ENCODE measurements at places on chromosomes 1 and 21.

DNA sequence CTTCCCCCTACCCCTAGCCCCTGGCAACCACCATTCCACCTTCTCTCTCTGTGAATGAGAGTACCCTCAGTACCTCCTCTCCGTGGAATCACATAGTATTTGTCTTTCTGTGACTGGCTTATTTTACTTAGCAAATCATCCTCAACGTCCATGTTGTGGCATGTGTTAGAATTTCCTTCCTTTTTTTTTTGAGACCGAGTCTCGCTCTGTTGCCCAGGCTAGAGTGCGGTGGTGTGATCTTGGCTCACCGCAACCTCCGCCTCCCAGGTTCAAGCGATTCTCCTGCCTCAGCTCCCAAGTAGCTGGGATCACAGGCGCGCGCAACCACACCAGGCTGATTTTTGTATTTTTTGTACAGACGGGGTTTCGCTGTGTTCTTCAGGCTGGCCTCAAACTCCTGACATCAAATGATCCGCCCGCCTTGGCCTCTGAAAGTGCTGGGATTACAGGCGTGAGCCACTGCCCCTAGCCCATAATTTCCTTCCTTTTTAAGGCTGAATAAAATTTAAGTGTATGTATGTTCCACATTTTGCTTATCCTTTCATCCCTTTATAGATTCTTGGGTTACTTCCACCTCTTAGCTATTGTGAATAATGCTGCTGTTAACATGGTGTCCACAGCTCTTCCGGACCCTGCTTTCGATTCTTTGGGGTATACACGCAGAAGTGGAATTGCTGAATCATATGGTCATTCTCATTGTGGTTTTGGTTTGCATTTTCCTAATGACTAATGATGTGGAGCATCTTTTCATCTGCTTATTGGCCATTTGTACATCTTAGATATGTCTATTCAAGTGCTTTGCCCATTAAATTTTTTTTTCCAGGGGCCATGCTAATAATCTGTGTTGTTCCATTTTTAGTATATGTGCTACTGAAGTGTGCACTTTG, 32.3 kb downstream of the ERRFI1 start:
- DNase-seq = no peak

DNA sequence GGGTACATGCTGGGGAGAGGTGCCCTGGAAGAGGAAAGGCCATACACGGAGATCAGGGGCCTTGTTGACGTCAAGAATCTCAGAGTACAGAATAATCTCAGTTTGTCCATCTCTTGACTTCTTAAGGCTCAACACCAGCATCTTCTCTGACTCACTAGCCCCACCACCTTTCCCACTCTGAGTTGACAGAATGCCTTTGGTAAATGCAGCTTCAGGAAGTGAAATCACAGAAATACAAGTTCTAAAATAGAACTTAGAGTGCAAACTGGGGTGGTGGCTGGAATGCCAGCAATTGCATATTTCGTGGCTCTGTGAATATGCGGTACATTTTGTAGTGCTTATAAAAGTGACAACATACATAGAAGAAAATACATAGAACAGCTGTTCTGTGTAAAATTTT, 1.6 kb downstream of the COG2 start:
- no peak for DNase-seq

DNA sequence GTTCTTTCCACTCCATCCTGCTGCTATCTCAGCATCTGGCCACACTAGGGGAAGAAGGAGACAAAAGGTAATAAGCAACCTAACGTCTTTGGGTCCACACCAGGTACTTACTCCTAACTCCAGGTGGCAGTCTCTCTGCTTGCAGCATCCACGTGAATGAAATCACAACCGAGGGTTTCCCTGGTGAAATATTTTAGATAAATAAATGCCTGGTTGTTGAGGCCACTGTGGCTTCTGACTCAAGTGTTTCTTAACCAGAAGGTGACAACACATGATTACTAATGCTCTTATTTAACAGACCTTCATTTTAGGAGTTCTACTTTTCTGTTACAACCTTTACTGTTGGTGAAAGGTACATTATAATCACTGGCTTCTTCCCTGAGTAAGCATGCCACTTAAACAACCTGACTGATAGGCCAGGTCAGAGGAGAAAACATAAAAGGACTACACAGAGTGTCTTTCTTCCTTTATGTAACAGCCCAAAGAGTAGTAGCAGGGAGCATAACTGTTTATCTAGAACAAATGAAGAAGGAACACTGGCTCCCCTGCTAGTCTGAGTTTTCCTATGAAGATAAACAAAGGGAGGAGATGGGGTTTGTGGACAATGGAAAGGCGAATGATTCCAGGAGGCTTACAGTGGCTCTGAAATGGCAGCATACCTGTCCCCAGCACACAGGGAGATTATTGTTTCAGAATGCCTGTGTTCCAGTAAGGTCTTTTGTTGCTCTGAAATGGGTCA, 59.9 kb downstream of the SYT6 start:
- DNase-seq = no peak

- DNase-seq = no peak
These were observed 552 bp downstream of the DLGAP3 start for GRCh38 chr1:34928699-34929496.

DNA sequence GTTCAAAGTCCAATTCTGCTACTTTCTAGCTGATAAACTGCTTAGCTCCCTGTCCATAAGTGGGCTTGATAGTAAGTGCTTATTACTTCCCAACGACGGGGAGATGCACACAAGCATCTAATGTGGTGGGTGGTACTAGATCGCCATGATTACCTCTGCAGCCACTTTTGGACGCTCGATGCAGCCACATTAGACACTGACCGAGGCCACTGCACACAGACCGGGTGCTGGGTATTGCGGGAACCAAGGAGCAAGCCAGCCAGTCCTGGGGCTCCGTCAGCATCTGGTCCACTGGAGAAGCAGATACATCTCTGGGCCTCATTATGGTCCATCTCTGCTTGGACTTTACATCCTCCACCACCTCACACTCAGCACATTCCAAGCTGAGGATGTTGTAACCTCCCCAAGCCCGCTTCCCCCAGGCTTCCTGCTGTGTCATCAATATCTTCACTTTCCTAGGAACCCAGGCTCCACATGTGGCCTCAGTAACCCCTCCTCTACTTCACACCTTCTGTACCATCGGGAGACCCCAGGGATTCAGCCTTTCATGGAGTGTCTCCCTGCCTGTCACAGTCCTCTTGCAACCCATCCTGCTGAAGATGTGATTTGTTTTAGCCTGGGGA, 48.2 kb downstream of the RHOU start:
- DNase-seq = no peak

DNA sequence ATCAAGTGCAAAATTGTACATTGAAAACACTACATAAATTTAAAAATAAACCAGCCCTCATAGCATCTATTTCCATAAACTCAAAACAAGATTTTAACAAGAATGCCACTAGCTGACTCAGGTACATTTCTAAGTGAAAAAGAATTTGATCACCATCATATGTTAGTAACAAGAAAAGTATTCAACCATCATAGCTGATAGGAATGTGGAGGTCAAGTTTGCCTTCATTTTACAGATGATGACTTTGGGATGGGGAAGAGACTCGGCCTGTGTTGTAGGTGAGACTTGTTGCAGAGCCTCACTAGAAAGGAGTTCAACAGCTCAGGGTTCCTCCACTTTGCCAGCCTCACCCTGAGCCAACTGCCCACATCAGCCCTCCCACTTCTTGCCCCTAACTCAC, 318.8 kb upstream of the FAM78B start:
- DNase-seq = no peak

- no peak for DNase-seq
These were observed 7.1 kb downstream of the PTGFRN start for GRCh38 chr1:116916533-116917445.

- DNase-seq = no peak
These were observed 270.2 kb upstream of the TMPRSS15 start for GRCh38 chr21:18673789-18674188.

DNA sequence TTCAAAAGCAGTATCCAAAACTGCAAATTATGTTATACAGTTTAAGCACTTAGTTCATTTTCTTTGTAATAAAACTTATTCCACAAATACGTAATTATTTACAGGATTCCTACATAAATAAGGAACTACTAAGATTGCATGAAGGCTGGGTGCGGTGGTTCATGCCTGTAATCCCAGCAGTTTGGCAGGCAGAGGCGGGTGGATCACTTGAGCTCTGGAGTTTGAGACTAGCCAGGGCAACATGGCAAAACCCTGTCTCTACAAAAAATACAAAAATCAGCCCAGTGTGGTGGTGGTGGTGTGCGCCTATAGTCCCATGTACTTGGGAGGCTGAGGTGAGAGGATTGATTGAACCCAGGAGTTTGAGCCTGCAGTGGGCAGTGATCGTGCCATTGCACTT, 69.3 kb downstream of the POU2F1 start:
- DNase-seq = no peak

GRCh38 chr1:206929524-206929923, 7.8 kb upstream of the FCMR start:
- no peak for DNase-seq

- DNase-seq = no peak
These were observed 50.2 kb downstream of the EDN2 start for GRCh38 chr1:41434306-41434705.

DNA sequence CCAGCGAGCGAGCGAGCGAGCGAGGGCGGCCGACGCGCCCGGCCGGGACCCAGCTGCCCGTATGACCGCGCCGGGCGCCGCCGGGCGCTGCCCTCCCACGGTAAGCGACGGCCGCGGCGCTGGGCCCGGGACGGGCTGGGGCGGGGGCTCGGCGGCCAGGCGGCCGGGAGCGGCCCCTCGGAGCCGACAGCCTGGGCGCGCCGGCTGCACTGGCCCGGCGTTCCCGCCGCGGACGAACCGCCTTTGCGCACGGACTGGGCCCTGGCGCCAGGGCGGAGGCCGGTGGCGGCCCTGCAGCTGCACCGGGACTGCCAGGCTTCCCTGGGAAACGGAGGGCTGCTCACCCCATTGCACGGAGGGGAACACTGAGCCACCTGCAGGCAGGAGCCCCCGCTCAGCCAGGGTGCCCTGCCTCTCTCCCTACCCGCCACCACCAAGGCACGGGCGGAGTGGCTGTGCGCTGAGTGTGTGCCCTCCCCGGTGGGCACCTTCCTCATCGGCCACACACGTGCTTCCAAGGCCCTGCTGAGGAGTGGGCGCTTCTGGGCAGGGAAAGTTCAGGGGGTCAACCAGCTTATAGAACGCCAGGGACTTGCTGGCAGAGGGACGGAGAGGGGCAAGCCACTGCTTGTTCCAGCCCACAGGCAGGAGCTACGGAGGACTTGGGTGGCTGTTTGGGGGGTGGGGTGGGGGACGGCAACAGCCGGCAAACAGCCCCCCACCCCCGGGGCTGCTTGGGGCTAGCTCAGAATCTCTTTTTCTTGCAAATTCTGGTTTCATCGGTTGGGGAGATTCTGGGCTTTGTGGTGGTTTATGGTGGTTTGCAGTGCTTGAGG, 532 bp downstream of the CSF1 start:
- no peak for DNase-seq

- no peak for DNase-seq
These were observed 1182.5 kb downstream of the MRPL39 start for GRCh38 chr21:24424776-24425175.

- no peak for DNase-seq
These were observed at the start of gene KCNA3 for GRCh38 chr1:110674337-110675059. TSS of gene KCNA3 (minus strand) at chr1:110674940. CDS start at chr1:110674809, 131 bp downstream.

Measured in NCI-H2081 treated with DMSO at 0.1 percent for 48 hours (cell line).